ENCODE measurements at places on chromosomes 2 and 18. TPM values are rescaled to one million over a fixed set of nuclear protein-coding genes. Genes with fewer than 3 reads are reported as not detected.
A peak's percentile ranks its signal among the peaks of the same experiment; 100 is the strongest.

The CACNB4 gene
- 0.71 TPM for total RNA-seq

The SPC25 gene
- total RNA-seq: 35.6 TPM

The CHST9 gene
- total RNA-seq: not detected

The FOXD4L1 gene
- total RNA-seq: 0.14 TPM

DNA sequence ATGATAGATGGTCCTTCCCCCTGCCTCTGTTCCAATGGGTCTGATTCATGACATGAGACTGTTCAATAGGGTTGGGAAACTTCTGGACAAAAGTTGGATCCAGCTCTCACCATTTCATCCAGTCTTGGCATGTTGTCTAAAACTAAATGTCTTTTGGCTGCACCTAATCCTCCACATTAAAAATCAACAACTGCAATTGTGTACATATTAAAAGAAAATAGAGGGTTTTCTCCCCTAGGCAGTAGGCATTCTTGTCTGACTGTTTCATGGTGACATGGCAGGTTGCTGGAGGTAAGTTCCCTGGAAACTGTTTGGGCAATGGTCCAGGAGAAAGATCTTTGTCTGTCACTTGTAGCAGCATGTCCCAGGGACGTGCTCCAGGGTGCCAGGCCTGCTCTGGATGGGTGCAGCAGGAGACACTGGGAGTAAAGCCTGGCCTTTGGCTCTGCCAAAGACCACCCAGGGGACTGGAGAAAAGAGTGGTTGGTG, 135.8 kb downstream of the TCF4 start:
- no peaks in the 10 kb centered on the region for H3K36me3 ChIP-seq
- H3K27me3 ChIP-seq: no peaks in the 10 kb centered on the region
- DNase-seq: no peak
- no peaks in the 10 kb centered on the region for H3K4me1 ChIP-seq

DNA sequence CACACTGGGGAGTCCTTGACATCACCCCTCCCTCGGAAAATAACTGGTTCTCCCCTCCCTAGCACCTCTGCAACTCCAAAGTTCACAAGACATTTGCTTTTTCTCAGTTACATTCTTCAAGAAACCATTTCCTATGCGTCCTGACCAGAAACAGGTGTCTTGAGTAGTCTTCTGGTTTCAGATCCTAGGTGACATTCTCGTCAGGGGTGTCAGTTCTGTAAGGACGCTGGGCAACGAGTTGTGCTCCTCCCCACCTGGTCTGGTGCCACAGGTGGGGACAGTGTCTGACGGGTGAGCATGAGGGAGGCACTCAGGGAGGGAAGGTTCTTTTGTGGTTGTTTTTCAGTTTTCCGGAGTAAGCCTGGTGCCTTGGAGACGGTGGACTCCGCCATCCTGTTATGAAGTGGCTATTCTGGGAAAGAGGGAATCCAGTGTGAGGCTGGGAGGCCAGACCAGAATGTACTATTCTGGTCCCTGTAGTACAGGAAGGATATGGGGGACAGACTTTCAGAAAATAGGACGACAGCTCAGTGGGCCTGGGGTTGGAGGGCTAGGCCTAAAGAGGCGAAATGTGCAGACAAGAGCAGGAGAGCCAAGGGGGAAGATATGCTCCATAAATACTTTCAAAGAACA, 50.6 kb downstream of the EPAS1 start:
- H3K36me3 ChIP-seq: peaks cover 13% of the 10 kb centered on the region
- H3K4me1 ChIP-seq: peaks cover 53% of the 10 kb centered on the region
- H3K4me3 ChIP-seq: peak overlapping the region; percentile 47
- no peak for DNase-seq
- peak overlapping the region; percentile 71 for H3K27ac ChIP-seq
- peaks cover 8% of the 10 kb centered on the region for H3K27me3 ChIP-seq

- no peak overlapping the region for H3K27ac ChIP-seq
- peaks cover 5% of the 10 kb centered on the region for H3K4me1 ChIP-seq
- no peak overlapping the region for H3K4me3 ChIP-seq
- H3K36me3 ChIP-seq: no peaks in the 10 kb centered on the region
Observed at GRCh38 chr18:8711736-8712135, 6.4 kb downstream of the MTCL1 start.

- no peaks in the 10 kb centered on the region for H3K4me1 ChIP-seq
- no peak overlapping the region for H3K27ac ChIP-seq
- no peak overlapping the region for H3K4me3 ChIP-seq
- peaks cover 16% of the 10 kb centered on the region for H3K27me3 ChIP-seq
- no peak for DNase-seq
- H3K36me3 ChIP-seq: no peaks in the 10 kb centered on the region
Observed at GRCh38 chr2:70391988-70392387, 90.1 kb upstream of the FAM136A start.

GRCh38 chr2:38244301-38244700, 132.8 kb downstream of the ATL2 start:
- no peak overlapping the region for H3K4me3 ChIP-seq
- H3K27ac ChIP-seq: no peak overlapping the region
- H3K4me1 ChIP-seq: no peaks in the 10 kb centered on the region
- H3K36me3 ChIP-seq: no peaks in the 10 kb centered on the region

DNA sequence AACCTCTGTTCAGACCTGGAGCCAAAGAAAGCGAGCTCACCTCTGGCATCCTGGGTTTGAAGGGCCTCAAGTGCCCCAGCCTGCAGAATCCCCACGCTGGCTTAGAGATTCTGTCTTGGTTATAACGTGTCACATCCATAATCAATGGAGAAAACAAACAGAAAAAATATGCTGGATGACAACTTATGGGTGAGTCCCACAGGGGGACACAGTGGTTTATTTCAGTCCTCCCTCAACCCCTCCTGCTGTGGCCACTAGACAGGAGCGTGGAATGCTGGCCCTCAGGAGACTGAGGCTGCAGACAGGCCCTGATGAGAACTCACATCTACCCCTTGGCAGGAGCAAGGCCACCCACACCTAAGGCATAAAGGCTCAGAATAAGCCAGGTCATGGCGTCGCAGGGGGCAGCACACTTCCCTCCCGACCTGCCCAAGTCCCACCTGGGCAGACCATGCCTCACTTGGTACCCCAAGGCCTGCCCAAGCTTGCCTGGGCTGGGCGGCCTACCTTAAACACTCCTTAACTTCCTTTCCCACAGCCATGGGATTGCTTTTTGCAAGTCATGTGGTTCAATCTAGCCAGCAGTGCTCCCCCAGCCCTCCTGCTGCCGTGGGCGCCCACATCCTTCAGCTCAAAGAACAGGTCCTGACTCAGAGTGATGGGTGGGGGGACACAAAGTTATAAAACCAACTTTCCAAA, 19.9 kb downstream of the COX7A2L start:
- peaks cover 61% of the 10 kb centered on the region for H3K36me3 ChIP-seq
- DNase-seq: no peak
- peak overlapping the region; percentile 71 for H3K27ac ChIP-seq
- H3K27me3 ChIP-seq: no peaks in the 10 kb centered on the region
- H3K4me1 ChIP-seq: peaks cover 24% of the 10 kb centered on the region

GRCh38 chr2:203761121-203761520, 54.7 kb downstream of the CD28 start:
- DNase-seq: no peak
- no peaks in the 10 kb centered on the region for H3K27me3 ChIP-seq
- H3K4me3 ChIP-seq: no peak overlapping the region
- H3K36me3 ChIP-seq: peaks cover 42% of the 10 kb centered on the region
- peaks cover 27% of the 10 kb centered on the region for H3K4me1 ChIP-seq
- H3K27ac ChIP-seq: no peak overlapping the region

GRCh38 chr2:226403369-226403768, 396.3 kb downstream of the IRS1 start:
- H3K4me3 ChIP-seq: no peak overlapping the region
- H3K4me1 ChIP-seq: no peaks in the 10 kb centered on the region
- no peak overlapping the region for H3K27ac ChIP-seq

GRCh38 chr2:19796035-19796695, 105.6 kb downstream of the TTC32 start:
- no peak overlapping the region for H3K27ac ChIP-seq
- H3K36me3 ChIP-seq: no peaks in the 10 kb centered on the region
- H3K4me3 ChIP-seq: no peak overlapping the region

- H3K4me1 ChIP-seq: peaks cover 38% of the 10 kb centered on the region
- no peak for DNase-seq
- peaks cover 11% of the 10 kb centered on the region for H3K36me3 ChIP-seq
Observed at GRCh38 chr2:25558262-25558661, 115.1 kb downstream of the DTNB start.

DNA sequence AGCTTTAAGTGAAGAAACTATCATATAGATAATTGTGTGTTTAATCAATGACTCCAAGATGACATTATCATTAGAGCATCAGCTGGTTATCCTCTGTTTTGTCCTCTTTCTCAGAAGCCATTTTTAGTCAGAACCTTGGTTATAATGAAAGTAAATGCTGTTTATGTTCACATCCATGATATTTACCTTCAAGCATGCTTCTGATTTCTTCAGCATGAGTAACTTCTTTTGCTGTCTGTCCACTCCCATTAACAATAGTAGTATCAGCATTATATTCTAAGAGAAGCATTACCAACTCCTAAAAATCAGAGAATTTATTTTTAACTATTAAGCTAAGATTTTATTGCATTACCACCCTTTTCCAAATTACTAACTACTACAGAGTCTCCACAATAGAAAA, 56.3 kb downstream of the OSBPL1A start:
- H3K4me1 ChIP-seq: peaks cover 1% of the 10 kb centered on the region
- H3K27me3 ChIP-seq: no peaks in the 10 kb centered on the region
- no peak for DNase-seq
- no peaks in the 10 kb centered on the region for H3K36me3 ChIP-seq

GRCh38 chr2:128568106-128568505, 249.4 kb upstream of the HS6ST1 start:
- no peak overlapping the region for H3K27ac ChIP-seq
- DNase-seq: no peak
- H3K4me1 ChIP-seq: no peaks in the 10 kb centered on the region
- peaks cover 21% of the 10 kb centered on the region for H3K27me3 ChIP-seq
- no peak overlapping the region for H3K4me3 ChIP-seq

GRCh38 chr2:44201648-44202165, 33.0 kb downstream of the PPM1B start:
- H3K36me3 ChIP-seq: peaks cover 38% of the 10 kb centered on the region
- peaks cover 4% of the 10 kb centered on the region for H3K4me1 ChIP-seq

- H3K4me3 ChIP-seq: peak overlapping the region; percentile 97
- no peak for DNase-seq
- no peaks in the 10 kb centered on the region for H3K27me3 ChIP-seq
- H3K4me1 ChIP-seq: peaks cover 15% of the 10 kb centered on the region
- H3K27ac ChIP-seq: peak overlapping the region; percentile 98
Observed at GRCh38 chr2:201642086-201642578, 1.2 kb downstream of the TMEM237 start.

GRCh38 chr2:21002814-21003192, 41.1 kb downstream of the APOB start:
- H3K4me1 ChIP-seq: no peaks in the 10 kb centered on the region
- no peak overlapping the region for H3K27ac ChIP-seq
- H3K4me3 ChIP-seq: no peak overlapping the region
- peaks cover 8% of the 10 kb centered on the region for H3K27me3 ChIP-seq

- H3K36me3 ChIP-seq: no peaks in the 10 kb centered on the region
- no peak for DNase-seq
- H3K27me3 ChIP-seq: peaks cover 2% of the 10 kb centered on the region
- no peak overlapping the region for H3K27ac ChIP-seq
- H3K4me3 ChIP-seq: no peak overlapping the region
Observed at GRCh38 chr2:188518381-188518780, 226.7 kb downstream of the GULP1 start.

DNA sequence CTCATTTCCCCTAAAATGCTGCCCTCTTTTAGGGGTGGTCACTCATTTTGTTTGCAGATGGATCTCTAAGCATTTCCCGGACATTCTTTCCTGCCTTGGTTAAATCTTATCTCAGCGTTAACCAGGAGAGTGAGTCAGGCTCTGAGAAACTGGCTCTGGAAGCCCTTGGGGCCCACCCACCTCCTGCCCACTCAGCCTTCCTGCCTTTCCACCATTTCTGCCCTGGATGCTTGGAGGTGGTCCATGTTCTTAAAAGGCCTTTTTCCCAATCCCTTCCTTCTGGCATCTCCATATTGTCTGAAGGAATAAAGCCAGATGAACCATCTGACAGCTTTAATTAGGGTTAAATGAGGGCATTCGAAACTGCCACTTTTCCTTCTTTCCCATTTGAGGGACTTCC, 9.5 kb downstream of the HK2 start:
- no peaks in the 10 kb centered on the region for H3K27me3 ChIP-seq
- H3K4me3 ChIP-seq: peak overlapping the region; percentile 66
- peak overlapping the region; percentile 88 for H3K27ac ChIP-seq
- peaks cover 13% of the 10 kb centered on the region for H3K36me3 ChIP-seq

DNA sequence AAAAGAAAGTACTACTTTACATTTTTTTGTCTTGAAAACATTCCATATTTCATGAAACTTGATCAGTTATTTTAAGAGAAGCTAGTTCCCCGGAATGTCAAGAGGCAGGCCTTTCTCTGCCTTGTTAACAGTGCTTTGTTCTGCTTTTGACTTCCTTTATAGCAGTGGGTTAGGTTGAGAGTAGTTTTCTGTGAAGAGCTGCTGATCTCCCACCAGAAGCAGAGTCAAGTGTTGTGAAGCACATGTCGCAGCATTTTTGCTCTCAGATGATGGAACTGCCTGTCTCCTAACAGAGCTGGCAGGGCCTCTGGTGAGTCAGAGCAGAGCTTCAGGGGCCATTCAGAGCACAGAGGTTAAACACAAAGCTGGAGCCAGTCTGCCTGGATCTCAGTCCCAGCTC, 871.8 kb downstream of the SLC4A3 start:
- H3K4me1 ChIP-seq: no peaks in the 10 kb centered on the region
- H3K27ac ChIP-seq: no peak overlapping the region
- no peak for DNase-seq
- H3K4me3 ChIP-seq: no peak overlapping the region
- no peaks in the 10 kb centered on the region for H3K27me3 ChIP-seq
- no peaks in the 10 kb centered on the region for H3K36me3 ChIP-seq

DNA sequence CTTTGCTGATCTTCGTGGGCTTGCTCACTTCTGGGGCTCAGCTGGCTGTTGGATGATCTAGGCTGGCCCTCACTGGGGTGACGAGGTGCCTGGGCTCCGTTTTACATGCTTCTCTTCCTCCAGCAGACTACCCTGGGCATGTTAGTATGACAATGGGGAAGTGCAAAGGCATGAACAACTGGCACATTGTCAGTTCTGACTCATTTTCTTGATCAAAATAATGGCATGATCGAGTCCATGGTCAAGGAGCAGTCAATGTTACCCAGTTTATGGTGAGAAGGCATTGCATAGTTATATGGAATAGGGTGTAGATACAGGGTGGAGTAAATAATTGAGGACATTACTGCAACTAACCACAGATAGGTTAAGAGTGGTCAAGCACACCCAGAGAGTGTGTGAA, 10.0 kb upstream of the UPP2 start:
- no peak for DNase-seq
- peaks cover 3% of the 10 kb centered on the region for H3K27me3 ChIP-seq
- H3K27ac ChIP-seq: no peak overlapping the region
- no peak overlapping the region for H3K4me3 ChIP-seq

DNA sequence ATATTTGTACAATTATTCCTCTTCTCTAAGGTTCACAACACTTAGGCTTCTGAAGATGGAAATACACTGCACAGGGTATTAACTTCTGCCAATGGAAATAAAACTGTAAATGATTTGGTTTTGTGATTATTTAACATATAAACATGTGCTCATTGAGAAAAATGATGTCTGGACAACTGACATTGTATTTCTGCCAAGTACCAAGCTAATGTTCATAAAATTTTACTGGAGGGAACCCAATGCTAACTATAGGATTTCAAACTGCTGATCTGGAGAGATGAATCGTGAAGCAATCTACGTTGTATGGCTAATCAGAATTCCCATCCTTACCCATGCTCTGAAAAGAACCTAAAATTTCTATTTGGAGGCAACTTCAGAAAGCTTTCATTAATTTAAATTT, 279.7 kb downstream of the NRXN1 start:
- H3K4me3 ChIP-seq: no peak overlapping the region

GRCh38 chr2:27729198-27729597, 42.3 kb upstream of the MRPL33 start:
- peaks cover 8% of the 10 kb centered on the region for H3K4me1 ChIP-seq
- no peaks in the 10 kb centered on the region for H3K36me3 ChIP-seq
- no peak overlapping the region for H3K27ac ChIP-seq
- H3K27me3 ChIP-seq: no peaks in the 10 kb centered on the region
- H3K4me3 ChIP-seq: no peak overlapping the region
- DNase-seq: no peak

Measured in activated naive CD8-positive, alpha-beta T cell treated with anti-CD3 and anti-CD28 coated beads, Interleukin-2, amount 10 ng/mL, durations not matched to agents 7 days and 5 days (primary cell).